ENCODE measurements at places on chromosomes 3 and 15. TPM values are rescaled to one million over a fixed set of nuclear protein-coding genes. Genes with fewer than 3 reads are reported as not detected.

DNA sequence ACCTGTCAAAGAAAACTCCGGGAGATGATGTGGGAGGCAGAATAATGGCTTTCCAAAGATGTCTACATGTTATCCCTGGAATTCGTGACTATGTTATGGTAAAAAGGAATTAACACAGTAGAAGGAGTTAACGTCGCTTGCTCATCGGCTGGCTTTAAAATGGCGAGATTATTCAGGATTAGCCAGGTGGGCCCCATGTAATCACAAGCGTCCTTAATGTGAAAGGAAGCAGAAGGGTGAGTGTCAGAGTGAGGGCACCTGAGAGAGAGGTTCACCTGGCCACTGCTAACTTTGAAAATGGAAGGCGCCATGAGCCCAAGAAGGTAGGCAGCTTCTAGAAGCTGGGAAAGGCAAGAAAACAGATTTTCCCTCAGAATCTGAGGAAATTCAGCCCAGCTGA, 557.2 kb downstream of the EPHB1 start:
- DNase-seq: no peak

CACNA2D2 gene
- total RNA-seq: 0.55 TPM

DNA sequence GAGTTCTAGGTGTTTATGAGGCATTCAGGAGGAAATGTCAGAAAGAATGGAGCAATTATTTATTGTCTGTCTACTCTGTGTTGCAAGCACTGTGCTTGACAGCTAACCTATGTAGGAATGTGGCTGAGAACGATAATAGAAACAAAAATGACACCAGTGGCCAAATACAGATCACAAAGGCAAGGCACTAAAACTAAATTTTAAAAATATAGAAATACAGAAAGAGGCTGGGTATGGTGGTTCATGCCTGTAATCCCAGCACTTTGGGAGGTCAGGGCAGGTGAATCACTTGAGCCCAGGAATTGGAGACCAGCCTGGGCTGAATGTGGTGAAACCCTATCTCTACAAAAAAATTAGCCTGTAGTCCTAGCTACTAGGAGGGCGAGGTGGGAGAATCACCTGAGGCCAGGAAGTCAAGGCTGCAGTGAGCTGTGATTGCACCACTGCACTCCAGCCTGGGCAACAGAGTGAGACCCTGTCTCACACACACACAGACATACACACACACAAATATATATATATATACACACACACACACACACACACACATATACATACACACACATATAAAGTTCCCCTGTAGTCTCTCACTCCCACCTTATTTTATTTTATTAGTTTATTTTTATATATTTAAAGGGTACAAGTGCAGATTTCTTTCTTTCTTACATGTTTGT, 6.0 kb downstream of the PRKCI start:
- no peak for DNase-seq

DNA sequence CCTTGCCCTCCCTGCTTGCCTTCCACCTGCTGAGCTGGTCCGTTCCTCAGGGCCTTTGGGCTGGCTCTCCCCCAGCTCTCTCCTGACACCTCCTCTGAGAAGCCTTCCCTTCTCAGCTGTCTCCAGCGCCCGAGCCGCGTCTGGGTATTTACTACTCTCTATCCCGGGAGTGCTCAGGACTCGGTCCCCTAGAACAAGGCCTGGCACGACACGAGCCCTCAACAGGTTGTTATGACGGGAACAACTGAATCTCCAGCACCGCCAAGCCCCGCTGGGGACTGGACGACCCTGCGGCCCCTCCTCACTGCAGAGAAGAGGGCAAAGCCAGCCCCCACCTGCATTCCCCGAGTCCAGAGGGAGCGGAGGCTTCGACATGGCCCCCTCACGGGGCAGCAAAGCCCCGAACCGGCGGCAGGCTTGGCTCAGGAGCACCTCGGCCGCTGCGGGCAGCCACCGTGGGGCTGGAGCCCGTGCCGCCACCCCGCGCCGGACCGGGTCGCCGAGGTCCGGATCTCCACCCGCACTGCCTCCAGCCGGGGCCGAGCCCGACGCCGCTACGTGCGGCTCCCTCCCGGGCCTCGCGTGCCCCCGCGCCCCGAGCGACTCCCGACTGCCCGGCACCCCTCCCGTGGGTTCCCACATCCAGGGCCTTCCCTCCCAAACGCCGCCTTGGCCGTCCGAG, 792 bp downstream of the TPRA1 start:
- DNase-seq: no peak

SLC2A2 gene
- not detected for total RNA-seq

DNA sequence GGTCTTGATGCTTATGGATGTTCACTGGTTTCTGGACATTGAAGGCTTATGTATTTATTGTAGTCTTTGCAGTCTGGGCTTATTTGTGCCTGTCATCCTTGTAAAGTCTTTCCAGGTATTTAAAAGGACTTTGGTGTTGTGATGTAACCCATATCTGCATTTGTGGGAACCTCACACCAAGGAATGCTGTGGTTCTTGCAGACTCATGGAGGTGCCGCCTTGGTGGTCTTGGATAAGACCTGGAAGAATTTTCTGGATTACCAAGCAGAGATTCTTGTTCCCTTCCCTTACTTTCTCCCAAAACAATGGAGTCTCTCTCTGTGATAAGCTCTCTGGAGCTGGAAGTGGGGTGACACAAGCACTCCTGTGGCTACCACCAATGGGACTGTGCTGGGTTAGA, 363.5 kb upstream of the NECTIN3 start:
- DNase-seq: no peak

DNA sequence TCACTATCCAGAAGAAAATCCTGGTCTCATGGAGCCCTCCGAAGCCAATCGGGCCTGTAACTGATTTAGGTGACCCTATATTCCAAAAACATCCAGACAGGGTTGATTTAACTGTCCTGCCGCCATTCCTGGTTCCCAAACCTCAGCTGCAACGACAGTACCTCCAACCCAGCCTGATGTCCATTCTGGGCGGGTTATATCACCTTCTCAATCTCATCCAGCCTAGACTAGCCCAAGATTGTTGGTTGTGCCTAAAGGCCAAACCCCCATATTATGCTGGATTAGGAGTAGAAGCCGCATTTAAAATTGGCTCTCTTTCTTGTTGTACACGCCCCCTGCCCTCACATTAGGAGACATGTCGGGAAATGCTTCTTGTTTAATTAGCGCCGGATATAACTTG, 36.7 kb downstream of the ZBTB11 start:
- no peak for DNase-seq

FHIT gene
- total RNA-seq: 11.5 TPM

DNA sequence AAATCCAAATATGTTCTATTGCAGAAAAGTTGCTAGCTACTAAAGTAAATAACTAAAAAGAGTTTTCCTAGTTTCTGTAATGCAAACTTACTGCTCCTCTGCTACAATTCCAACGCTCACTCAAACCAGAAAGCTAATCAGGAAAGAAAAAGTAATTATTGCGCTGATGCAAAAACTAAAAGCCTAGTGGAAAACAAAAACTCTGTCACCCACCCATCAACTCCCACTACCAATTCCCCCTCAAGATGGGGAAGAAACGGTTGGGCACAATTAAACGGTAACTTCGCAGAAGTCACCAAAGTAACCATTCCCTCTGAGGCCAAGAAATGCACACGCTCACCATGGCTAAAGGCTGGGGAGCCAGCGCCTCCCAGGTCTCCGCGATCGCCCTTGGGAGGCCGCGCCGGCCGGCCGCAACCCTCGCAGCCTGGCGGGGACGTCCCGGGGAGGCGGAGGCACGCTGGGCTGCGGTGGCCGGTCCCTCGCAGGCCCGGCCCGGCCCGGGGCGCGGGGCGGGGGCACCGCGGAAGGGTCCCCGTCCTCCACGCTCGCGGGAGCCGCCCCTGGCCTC, 684 bp downstream of the SLTM start:
- DNase-seq: no peak

RASL12 gene
- 0.92 TPM for total RNA-seq

DNA sequence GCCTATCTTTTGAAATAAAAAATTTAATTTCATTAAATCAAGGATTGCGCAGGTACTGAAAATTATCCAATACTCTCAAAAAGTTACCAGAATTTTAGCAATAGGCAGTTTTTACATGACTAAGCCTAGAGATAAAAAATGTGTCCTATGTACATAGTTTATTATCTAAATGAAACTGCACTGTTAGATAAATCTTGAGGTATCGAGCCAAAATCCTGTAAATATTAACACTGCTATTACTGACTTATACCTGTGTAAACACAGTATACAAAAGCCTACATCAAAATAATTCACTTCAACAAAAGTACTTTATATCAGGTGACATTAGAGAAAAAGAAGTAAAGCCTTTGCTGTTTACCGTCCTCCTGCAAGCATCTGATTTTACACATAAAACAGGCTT, 60.7 kb downstream of the TASOR start:
- no peak for DNase-seq

DNA sequence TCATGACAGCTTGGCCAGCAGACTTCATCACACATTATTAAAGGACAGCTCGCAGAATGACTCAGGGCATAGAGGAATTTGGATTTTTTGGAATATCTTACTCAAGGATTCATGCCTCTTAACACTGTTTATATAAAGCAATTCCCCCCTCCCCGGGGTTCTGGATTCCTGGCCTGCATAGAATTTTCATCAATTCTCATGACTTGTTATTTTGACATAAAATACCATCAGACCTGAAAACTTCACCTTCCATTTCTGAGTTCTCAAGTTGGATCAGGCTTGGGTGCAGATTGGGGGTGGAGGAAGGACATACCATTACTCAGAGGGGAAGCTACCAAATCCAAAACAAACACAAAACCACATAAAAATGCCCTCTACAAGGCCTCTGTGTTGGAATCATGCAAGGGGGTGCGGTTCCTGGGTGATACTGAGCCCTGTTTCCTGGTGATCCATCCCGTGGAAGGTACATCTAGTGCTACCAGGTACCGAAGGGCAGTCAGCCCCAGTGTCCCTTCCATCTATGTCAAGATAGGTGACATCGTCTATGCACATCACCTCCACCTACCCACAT, 95.3 kb downstream of the DAPK2 start:
- no peak for DNase-seq
